HT1080 (cell line): ENCODE measurements at places on chromosomes 12 and 14.

DNA sequence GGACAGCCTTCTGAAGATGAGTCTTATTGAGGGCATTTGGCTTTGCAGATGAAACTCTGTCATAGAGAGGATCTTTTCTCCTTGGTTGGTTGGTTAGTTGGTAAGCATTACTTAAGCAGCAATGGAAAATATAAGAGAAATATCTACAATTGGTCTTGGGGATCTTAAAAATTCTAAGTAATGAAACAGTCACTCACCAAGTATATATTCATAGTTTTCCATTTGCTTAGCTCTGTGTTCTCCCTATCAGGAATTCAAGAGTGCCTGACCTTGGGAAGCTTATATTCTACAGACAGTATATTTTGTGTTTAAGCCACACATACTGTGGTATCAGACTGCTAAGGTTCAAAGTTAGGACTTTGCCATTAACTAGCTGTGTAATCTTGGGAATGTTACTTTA, at the start of gene OR5AU1:
OR5AU1 (minus strand) TSS at position 101 of the 400 bp plus-strand sequence. CDS start 191 bp downstream, outside the sequence.
- DNase-seq, result no peak

DNA sequence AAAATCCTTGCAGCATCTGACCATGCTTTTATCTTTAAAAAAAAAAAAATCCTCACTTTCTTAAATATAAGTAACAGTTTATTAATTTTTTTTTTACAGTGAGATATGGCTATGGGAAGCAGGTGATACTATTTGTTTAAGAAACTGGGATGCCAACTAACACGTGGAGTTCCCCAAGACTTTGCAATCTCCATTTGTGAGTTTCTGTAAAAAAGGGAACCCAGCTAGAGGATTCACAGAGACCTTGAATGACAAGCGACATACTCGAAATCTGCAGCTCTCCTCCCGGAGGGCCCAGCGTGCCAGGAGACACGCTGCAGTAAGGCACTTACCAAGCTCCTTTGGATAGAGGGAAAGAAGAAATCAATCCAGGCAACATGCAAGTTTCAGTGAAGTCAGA, 30.1 kb downstream of the SLC15A4 start:
- DNase-seq, result no peak

GRCh38 chr14:89884761-89885160, 69.8 kb downstream of the EFCAB11 start:
- DNase-seq, result no peak

DNA sequence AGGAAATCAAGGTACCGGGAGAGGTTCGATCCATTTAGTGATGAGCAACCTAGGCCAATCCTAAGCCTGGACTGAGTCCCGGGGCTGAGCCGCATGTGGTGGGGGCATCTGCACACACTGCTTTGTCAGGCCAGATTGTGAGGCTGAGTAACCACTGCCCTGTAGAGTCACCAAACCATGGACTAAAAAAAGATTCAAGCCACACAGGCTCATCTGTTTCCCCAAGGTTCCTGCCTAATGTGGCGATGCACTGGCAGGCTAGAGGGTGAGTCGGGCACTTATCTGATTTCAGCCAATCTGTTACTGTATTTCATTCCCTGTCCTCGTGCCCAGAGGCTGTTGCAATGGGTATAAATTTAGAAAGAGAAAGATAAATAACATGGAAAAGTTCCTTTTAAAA, 140.8 kb downstream of the TTC7B start:
- DNase-seq, result peak; percentile 85

DNA sequence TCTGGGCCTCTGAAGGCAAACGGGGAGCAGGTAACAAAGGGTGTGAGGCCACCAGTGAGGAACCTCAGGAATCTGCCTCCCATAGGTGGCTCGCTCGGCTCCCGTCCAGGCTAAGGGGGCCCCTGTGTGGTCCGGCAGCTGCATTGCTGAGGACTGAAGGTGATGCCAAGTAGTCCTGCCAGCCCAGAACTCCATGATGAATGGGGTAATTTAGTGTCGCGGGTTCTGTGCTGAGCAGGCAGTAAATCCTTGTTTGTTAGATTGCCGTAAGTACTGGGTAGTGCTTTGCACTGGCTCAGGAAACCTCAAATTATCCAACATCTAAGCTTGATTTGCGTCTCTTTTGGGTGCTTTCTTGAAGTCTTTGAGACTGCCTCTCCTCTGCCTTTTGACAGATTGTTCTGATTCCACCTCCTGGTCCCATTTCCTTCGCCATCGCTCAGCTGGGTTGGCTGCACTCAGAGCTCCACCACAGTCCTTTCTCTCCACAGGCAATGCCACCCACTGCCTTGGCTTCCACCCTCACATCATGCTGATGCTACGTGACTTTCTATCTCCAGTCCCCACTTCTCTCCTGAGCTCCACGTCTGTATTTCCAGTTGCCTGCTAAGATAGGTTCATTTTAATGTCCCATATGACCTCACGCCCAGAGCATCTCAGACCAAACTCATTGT, 392.0 kb downstream of the FUT8 start:
- DNase-seq, result no peak

- DNase-seq, result no peak
Measured at GRCh38 chr14:102729268-102729667, 48.0 kb upstream of the TRAF3 start.

DNA sequence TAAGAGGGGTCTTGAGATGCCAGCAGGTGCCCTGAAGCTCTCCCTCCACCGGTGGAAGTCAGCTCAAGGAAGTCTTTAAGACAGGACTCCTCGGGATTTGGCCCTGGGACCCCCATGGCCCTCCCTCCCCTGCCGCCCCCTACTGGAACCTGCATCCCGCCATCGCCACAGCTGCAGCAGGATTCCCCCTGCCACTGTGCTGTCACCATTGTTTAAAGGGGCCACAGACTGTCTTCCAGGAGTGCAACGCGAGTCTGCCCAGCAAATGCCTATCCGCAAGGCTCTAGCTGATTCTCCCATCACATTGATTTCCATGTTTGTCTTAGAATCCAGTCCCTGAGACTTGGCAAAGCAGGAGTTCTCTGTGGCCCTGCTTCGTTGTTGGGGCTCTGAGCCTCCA, 770.8 kb upstream of the ALG10B start:
- no peak for DNase-seq

DNA sequence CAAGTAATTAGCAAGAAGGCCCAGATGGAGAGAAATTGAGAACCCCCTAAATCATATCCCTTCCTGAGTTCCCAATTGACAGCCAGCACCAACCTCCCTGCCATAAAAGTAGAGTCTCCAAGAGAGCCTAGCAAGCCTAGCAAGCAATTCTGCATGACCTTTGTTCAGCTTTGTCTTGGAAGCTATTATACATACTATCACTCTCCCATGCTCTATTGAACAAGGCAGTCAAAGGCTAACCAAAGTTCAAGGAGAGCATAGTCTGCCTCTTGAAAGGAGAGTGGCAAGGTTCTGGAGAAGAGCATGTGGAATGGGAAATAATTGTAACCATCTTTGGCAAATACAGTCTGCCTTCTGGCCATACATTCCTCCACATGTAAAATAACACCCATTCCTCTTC, 7.8 kb downstream of the ACOT4 start:
- no peak for DNase-seq

DNA sequence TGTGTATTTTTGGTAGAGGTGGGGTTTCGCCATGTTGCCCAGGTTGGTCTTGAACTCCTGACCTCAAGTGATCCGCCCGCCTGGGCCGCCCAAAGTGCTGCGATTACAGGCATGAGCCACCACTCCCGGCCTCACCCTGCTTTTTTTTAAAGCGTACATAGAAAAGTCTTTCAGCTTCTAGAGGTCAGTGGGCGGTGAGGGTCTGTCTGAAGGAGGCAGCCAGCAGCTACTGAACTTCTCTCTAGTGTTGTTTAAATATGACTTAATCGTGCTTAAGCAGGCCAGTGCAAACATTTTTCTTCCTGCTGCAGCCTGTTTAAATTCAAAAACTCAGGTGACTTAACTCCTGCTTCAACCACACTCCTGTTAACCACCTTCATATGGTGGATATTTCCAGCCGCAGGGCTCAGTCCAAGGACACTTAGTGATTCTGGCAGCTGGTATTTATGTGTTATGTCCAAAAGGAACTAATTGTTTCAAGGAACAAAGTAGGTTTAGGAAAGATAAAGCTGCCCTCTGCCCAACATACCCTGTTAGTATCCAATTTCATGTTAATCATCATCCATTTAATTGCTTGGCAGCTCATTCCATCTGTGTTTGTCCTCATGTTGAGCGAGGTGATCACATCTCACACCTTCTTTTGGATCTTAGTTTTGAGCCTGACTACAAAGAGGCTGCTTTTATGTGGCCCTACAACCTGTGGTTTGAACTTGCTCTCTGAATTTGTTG, 2.0 kb downstream of the PRKAB1 start:
- DNase-seq, result no peak

GRCh38 chr12:116373572-116374206, 96.2 kb upstream of the MED13L start:
- no peak for DNase-seq

- peak; percentile 35 for DNase-seq
Measured at GRCh38 chr14:59085207-59085739, 103.2 kb upstream of the DAAM1 start.

DNA sequence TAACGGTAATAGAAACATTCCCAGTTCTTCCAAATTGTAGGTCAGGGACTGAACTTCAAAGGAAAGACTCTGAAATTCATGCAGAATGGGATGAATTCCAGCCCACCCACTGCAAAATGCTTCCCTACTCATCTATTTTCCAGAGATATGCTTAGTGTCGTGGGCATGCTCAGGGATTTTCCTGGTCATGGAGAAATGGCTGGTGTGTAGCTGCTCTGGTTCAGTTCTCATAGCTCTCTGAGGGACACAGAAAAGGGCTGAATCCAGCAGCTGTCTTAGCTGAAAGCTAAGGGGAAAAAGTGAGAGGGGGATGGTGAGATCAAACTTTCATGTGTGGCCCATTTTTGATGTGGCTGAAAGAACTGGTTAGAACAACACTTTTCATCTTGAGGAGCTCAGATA, 72.9 kb upstream of the KRAS start:
- no peak for DNase-seq

- DNase-seq, result no peak
Measured at GRCh38 chr12:115324949-115325593, 641.1 kb upstream of the TBX3 start.

GRCh38 chr14:27409944-27410343, 812.1 kb upstream of the NOVA1 start:
- DNase-seq, result no peak

DNA sequence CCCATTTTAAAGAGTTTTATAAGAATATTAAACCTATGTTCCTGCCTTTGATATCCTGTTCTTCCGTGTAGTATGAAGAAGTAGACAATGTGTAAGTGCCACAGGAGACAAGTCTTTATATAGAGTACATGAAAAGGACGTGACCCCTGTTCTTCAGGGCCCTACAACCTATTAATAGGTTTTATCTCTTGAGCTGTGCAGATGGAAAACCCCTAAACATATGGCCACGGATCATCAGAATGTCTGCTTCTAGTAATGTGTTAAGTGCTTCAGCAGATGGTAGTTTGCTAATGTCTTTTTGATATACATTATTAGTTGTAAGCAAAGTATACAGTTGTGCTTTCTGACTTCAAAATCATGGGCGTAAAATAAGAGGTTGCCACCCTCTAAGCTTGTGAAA, 228.5 kb downstream of the PTPRO start:
- DNase-seq, result no peak

- no peak for DNase-seq
Measured at GRCh38 chr12:58489394-58489793, 430.9 kb downstream of the LRIG3 start.

DNA sequence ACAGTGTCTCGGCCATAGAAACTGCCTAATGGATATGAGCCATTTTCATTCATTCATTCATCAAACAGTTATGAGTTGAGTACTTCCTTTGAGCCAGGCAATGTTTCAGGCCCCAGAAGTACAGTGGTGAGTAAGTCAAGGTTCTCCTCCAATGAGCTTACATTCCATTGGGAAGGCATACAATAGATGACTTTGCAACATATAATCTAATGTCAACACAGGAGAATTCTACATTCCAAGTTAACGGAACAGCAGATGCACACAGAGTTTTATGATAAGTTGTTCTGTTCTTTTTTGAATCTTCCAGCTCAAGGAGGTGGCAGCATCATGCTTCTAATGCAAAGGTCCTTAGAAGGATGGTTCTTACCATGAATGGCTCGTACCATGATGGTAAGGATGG, 3.2 kb upstream of the RFC5 start:
- DNase-seq, result no peak

DNA sequence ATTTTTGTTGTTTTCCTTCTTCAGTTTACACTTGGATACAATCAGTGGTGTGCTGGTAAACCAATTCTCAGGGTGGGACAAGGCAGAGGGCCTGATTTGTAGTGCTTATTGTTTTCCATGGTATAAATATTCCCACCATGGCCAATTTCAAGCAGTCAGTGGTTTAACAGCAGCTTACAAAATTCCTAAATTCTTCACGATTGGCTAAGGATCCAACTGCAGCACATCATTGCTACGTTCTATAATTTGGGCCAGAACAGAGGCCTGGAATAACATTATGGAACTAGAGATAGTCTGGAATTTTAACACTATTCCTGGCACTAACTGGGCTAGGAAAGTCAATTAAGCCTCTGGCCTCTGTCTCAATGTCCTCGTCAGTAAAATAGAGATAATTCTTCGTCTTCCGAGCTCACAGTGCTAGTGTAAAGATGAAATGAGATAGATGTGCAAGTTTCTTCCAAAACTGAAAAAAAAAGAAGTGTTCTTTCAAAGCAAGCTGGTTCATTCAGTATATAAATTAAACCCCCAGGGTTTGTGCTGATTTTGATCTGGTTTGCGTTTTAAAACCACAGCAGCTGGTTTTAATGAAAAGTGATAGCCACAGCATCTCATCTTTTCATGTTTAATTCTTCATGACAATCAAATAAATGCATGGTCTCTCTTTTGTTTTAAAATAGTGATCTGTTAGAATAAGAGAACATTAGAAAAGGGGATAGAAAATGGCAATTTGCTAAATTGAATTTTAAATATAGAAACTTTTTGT, 104.1 kb downstream of the EPS8 start:
- DNase-seq, result no peak

- DNase-seq, result no peak
Measured at GRCh38 chr12:46136249-46136648, 132.6 kb downstream of the SLC38A1 start.

- peak; percentile 66 for DNase-seq
Measured at GRCh38 chr14:78022059-78022458, 148.1 kb upstream of the NRXN3 start.

GRCh38 chr14:106230071-106230470, 703.7 kb downstream of the TMEM121 start:
- no peak for DNase-seq

- peak; percentile 100 for DNase-seq
Measured at GRCh38 chr12:1474041-1474573, 120.3 kb downstream of the FBXL14 start.

DNA sequence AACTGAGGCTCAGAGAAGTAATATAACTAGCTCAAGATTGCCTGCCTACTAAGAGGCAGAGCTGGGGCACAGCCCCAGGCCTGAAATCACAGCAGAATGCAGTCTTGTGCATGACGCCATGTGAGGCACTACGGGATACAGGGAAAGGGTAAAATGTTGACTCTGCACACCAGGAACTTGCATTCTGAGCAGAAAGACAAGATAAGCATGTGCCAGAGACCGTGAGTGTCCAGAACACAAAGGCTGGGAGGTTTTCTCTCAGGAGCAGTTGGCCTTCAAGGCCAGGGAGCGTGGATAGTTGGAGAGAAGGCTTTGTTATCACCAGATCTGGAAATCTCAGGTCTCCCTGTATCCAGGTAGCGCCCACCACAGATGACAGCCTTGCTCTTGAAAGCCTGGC, 23.2 kb upstream of the MLEC start:
- DNase-seq, result no peak
